Activated effector memory CD4-positive, alpha-beta T cell treated with Interleukin-2 at 50 U/mL for 16 hours (primary cell): ENCODE measurements at places on chromosomes 3 and 15.

GRCh38 chr3:192445770-192446644, 281.3 kb downstream of the FGF12 start:
- DNase-seq = no peak

GRCh38 chr3:39541917-39542329, 74.4 kb downstream of the MOBP start:
- DNase-seq = no peak

DNA sequence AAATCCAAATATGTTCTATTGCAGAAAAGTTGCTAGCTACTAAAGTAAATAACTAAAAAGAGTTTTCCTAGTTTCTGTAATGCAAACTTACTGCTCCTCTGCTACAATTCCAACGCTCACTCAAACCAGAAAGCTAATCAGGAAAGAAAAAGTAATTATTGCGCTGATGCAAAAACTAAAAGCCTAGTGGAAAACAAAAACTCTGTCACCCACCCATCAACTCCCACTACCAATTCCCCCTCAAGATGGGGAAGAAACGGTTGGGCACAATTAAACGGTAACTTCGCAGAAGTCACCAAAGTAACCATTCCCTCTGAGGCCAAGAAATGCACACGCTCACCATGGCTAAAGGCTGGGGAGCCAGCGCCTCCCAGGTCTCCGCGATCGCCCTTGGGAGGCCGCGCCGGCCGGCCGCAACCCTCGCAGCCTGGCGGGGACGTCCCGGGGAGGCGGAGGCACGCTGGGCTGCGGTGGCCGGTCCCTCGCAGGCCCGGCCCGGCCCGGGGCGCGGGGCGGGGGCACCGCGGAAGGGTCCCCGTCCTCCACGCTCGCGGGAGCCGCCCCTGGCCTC, 684 bp downstream of the SLTM start:
- no peak for DNase-seq

GRCh38 chr3:6578526-6578925, 282.4 kb upstream of the GRM7 start:
- no peak for DNase-seq

- DNase-seq = no peak
Measured at GRCh38 chr15:95327661-95328060, 1002.8 kb upstream of the NR2F2 start.

DNA sequence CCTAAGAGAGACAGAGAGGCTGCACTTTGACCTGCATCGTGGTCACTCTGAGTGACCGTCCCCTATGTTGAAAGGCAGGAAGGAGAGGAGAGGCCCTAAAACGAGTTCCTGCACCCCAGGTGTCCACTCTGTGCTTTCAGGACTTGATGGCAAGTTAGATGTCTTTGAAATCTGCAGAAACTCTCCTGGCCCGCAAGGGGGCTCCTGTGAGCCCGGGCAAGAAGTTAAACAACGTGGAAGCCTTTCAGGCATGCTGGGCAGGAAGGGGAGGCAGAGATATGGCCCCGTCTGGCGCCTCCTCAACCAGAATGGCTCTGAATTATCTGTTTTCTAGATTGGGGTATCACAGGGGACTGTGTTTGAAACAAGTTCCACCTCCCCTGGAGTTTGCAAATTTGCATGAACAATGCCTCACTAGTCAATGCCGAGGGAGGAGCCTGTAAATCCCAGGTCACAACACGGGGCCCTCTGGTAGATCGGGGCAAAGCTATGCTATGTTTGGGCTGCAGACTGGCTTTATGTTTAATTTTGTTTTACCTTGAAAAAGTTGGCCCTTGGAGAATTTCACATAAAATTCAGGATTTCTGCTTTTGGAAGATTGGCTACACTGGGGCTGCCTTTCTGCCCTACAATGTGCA, 9.8 kb downstream of the CTXND1 start:
- DNase-seq = no peak

GRCh38 chr3:1501406-1502115, 408.7 kb downstream of the CNTN6 start:
- DNase-seq = no peak
